ENCODE measurements at places on chromosomes 7 and 10.

GRCh38 chr10:120188950-120189349, 268.1 kb upstream of the PLPP4 start:
- DNase-seq: no peak

DNA sequence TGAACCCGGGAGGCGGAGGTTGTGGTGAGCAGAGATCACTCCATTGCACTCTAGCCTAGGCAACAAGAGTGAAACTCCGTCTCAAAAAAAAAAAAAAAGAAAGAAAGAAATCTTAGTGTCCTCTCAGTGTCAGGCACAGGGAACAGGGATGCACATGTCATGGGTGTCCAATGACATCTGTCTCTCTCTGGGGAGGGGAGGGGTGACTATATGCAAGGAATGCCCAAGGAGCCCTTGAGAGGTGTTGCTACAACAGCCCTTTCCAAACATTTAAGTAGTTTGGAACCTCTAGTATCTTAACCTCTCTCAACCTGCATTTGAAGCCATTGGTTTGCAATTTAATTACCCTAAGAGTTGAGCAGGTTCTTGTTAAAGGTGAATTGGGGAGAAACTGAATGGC, 28.9 kb downstream of the PDLIM1 start:
- no peak for DNase-seq

GRCh38 chr7:1926908-1927306, 256.8 kb downstream of the ELFN1 start:
- no peak for DNase-seq

DNA sequence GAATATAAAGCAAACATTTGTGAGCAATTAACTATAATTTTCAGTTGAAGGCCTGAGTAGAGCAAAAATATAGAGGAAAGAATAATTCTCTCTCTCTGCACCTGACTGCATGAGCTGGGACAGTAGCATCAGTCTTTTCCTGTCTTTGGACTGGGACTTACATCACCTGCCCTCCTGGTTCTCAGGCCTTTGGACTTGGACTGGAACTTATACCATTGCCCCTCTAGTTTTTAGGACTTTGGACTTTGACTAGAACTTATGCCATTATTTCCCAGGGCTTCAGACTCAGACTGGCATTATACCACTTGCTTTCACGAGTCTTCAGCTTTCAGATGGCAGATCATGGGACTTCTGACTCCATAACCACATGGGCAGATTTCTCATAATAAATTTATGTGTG, 81.0 kb upstream of the SLC25A13 start:
- no peak for DNase-seq

- no peak for DNase-seq
These were observed 127.1 kb downstream of the AOAH start for GRCh38 chr7:36597090-36597773.

- no peak for DNase-seq
These were observed 52.3 kb upstream of the SLC35B4 start for GRCh38 chr7:134368851-134369544.

DNA sequence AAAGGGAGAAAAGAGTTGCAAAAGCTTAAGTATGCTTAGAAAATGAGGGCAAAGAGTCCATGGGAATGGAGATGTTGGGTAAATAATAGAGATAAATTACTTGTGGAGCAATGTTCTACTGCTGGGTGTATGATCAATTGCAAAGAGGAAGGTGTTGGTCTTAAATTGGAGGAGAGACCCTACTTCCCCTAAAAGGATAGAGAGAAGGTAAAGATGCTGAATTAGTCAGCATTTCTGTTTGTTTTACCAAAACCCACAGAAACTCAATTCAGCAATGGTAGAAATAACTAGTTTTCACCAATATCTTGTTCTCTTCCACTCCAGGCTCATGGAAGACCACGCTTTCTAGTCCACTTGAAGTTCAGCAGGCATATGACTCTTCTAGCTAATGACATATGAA, 32.1 kb downstream of the ASB4 start:
- DNase-seq: no peak

DNA sequence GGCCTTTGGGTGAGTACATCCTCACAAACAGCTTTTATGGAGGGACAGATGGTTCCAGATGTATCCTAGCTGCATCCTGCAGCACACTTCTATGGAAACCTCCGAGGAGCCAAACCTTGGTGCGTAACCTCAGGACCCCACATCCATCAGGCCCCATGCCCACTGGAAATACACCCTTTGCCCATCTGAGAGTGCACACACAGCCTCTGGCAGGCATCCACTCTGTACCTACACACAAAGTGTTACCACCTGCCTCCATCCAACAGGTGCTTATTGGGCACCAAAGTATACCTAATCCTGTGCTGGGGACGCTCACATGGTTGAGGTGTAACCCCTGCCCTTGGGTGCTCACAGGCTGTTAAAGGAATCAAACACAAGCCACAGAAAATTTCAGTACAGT, 117.9 kb downstream of the ADCY1 start:
- DNase-seq: no peak

- DNase-seq: no peak
These were observed 1.6 kb upstream of the IDI1 start for GRCh38 chr10:1050554-1050953.

DNA sequence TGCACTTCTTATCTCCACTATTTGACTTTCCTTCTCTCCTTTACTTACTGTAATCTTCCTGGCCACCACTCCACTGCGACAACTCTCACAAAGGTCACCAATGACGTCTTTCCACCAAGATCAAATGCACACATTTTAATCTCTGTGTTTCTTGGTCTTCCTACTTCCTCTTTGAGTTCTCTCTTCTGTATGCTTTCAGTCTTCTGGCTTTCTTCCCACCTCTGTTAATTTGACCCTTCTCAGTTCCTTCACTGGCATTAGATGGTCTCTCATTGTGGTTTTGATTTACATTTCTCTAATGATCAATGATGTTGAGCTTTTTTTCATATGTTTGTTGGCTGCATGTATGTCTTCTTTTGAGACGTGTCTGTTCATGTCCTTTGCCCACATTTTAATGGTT, 31.9 kb downstream of the FAM107B start:
- DNase-seq: no peak

DNA sequence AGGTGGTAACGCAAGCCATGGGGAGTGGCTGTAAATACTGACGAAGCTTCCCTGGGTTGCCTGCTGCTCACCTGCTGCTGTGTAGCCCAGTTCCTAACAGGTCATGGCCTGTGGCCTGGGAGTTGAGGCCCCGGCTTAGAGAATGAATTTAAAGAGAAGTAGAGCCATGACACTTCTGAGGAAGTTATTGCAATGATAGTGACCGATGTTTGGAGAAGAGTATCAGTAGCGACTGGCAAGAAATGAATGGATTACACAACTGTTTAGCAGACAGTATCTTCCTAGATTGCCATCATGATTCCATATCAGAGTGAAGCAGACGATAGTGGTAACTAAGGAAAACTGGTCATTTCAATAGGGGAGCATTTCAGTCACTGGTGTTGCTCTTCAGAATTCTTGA, 249.6 kb downstream of the PLXDC2 start:
- DNase-seq: no peak

GRCh38 chr7:77235276-77235675, 35.7 kb upstream of the FGL2 start:
- no peak for DNase-seq

- DNase-seq: peak; percentile 46
These were observed 24.1 kb downstream of the GBX1 start for GRCh38 chr7:151143261-151144015.

- no peak for DNase-seq
These were observed 201.2 kb upstream of the PRKCQ start for GRCh38 chr10:6781133-6781770.

- no peak for DNase-seq
These were observed 64.6 kb downstream of the ITGB1 start for GRCh38 chr10:32893434-32893833.

DNA sequence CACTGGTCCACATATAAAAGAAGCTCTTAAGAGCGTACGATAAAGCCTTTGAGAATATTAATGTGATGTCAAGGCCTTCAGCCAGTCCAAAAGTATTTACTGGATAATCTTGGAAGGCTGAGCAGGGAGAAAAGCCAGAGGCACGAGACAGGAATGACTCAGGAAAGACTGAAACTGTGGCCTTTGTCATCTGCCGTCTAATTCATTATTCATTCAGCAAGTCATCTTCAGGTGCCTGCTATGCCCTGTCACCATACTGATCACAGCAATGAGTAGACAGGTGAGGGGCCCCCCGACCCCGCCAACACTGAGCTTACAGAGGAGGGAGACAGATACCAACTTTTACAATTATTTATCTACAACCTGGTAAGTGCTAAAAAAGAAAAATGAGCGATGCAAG, 78.9 kb downstream of the VOPP1 start:
- DNase-seq: no peak

- no peak for DNase-seq
These were observed 54.3 kb downstream of the PODXL start for GRCh38 chr7:131501930-131502685.

- no peak for DNase-seq
These were observed 552.9 kb downstream of the ARL4A start for GRCh38 chr7:13240349-13240748.

- no peak for DNase-seq
These were observed 139.4 kb downstream of the EPC1 start for GRCh38 chr10:32207544-32207943.

DNA sequence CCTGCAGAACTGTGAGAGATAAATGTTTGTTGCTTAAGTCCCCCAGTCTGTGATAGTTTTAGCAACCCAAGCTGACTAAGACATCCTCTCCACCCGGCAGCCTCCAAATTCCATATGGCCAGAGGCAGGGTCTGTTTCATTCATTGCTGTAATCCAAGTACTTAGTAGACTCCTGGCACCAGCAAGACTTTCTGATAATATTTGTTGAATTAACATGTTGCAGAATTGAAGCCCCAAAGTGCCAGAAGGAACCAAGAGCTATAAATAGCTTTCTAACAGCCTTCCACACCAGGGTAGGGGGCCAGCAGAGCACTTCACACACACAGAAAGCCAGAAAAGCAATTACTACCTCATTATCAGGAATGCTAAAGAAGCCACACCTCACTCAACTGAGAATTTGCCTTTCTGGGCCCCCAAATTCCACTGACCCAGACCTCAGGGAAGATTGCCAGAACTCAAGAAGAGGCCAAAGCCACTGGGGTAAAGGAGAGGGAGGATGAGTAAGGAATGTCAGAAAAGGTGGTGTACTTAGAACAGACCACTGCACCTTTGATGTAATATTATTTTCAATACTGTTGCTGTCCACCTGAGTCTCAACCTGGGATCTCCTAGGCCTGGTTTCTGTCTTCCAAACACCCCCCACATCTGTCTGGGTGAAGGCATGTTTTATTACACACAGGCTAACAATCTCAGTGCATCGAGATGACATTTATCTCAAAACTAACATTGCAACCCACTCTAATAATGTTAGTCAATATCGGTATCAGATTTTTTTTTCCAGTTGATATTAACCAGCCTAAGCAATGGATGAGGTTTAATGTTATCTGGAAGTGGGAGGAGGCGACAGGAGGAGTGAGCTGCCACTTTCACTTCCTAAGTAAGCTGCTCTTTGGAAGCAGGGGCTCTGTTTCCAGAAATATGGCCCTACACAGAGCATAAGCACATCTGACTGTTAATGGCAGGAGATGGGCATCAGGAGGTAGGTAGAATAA, 5.5 kb downstream of the NOD1 start:
- no peak for DNase-seq

DNA sequence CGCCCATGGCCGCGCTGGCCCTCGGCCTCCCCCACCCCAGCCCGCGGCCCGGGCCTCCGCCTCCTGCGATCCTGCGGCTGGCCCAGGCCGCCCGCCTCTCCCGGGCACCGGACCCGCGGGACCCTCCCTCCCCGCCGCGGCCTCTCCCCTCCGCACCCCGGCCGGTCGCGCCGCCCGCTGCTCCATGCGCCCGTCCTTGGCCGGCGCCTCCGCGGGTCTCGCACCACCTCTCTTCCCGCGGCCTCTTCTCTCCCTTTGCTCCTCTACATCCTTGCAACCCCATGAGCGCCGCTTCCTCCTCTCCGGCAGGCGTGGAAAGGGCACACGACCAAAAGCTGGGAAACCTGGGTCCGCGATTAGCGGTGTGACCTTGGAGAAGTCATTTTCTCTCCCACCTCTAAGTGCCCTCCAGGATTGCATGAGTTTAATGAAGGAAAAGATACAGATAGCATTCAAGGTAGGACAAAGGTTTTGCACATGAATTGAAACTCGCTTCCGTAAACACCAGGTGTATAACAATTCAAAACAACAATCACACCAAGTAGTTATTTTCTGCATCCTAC, 448 bp upstream of the SRPK2 start:
- peak; percentile 77 for DNase-seq

- DNase-seq: no peak
These were observed 5.9 kb downstream of the GNAT3 start for GRCh38 chr7:80505900-80506500.

DNA sequence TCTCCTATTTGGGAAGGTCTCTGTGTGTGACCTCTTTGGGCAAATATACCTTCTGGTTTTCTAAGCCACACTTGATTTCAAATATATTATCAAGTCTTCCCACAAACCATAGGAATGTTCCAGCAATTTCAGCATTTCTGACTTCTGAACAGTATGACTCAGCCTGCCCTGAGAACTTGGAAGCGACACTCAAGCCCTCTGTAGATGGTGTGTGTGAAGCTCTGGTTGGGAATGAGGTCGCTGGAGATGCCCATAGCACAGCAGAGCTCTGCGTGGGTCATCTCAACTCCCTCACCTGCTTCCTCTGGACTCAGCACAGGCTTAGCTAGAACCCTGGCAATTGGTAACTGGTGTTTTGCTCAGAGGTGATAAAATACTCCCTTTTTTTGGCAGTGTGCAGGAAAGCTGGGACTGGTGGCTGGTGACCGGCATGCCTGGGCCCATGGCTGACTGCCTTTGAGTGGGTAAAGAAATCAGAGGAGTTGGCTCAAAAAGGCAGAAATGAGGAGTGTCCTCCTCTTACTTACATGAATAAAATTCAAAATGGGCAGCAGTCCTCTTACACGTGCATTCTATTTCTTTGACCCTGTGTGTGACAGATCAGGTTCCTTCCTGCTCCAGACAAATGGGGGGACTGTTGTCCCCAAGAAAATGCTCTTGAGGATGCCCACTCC, 87.5 kb upstream of the NRP1 start:
- no peak for DNase-seq

DNA sequence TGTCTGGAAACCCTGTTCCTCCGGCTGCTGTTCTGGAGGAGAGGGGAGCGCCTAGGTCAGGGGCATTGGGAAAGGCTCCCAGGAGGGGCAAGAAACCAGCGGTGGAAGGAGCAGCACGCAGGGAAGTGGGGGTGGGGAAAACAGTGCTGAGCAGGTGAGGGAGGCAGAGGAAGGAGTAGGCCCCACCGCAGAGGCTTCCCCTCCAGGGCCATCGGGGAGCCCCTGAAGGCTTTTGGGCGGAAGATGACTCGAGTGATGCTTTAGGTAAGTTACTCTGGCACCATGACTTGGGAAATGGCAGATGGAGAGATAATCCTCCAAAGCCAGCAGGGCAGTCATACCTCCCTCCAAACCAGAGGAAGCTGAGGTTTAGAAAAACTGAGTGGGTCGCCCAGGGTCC, 106.5 kb upstream of the ANLN start:
- DNase-seq: no peak

GRCh38 chr7:133053321-133053891, 28.5 kb downstream of the CHCHD3 start:
- DNase-seq: no peak

- no peak for DNase-seq
These were observed 277.7 kb upstream of the KAT6B start for GRCh38 chr10:74548676-74549075.

GRCh38 chr7:105934572-105935185, 28.4 kb upstream of the CDHR3 start:
- DNase-seq: no peak

Data from right forelimb (tissue), 1 donor.